ENCODE measurements at places on chromosomes 5 and 9. TPM values are rescaled to one million over a fixed set of nuclear protein-coding genes. Genes with fewer than 3 reads are reported as not detected.

GRCh38 chr5:54886866-54887265, 98.5 kb downstream of the ESM1 start:
- DNase-seq = no peak

SRA1 gene
- 19.7 TPM for total RNA-seq

DNA sequence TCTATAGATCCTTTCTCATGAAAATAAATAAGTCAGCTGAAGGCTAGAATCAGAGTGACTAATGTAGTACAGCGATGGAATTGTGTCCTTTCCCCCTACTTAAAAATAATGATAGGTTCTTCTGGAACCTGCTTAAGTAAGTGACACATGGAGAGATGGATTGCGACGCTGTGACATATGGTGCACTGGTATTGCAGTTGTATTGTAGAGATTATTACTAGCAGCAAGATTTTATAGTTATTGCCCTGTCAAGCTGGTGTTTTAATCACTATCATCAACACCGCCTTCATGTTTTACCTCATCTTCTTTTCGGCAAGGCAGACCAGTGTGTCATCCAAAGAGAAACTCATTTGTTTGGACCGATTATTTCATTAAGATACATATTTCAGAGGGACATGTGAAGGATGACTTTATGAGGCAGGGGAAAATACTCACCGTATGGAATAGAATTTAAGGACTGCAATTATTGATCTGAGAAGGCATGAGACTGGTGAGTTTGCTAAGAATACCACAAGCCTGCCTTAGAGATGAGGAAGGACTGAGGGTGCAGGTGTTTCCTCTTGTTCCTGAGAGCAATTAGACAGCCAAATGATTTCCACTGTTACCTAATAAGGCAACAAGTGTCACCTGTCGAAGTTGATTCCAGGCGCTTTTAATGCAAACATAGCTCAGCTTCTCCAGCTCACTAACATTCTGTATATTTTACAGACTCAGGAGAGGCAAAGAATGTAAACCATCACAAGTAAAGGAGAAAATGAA, 1855.5 kb downstream of the MAT2B start:
- DNase-seq = no peak

TLX3 gene
- not detected for total RNA-seq

DNA sequence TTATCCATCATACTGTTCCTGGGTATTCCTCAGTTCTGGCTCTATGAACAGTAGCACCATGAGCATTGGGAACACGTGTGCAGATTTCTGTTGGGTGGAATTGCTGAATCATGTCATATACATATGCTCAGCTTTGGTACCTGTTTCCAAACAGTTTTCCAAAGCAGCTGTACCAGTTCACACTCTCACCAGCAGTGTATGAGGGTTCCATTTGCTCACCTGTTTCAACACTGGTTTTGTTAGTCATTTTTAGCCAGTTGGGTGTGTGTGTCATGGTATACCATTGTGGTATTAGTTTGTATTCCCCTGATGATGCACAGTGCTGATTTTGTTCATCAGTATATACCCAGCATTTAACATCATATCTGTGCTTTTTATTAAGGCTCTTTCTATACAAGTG, 56.7 kb upstream of the ECM2 start:
- DNase-seq = no peak

DNA sequence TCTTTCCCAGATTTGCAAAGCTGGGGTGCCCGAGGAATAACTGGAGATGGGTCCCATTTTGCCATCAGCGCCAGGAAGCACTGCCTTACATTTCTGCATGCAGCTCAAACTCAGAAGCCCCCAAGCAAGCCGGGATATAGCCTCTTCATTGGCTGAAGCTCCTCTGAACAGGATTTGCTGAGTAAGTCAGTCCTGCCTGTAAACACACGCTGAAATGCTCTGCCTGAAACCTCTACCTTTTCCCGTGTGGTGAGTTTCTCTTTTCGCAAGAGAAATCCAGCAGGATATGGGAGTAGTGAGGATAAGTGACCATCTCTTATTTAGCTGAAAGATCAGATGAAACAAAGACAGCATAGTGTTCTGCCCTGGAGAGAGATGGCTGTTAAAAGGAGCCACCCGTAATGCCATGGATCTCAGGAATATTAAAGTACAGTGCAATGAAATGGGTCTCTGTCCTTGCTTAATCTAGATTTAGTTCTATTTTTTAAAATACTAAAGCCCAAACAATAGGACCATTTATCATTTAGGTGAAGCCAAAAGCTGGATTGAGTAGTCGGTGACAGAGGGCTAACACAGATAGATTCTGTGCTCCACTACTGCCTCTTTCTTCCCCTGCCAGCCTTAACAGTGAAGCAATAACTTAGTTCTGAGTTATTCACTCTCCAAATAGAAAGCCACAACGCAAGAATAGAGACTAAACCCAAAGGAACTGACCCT, 177.5 kb upstream of the PPP2R2B start:
- no peak for DNase-seq

DNA sequence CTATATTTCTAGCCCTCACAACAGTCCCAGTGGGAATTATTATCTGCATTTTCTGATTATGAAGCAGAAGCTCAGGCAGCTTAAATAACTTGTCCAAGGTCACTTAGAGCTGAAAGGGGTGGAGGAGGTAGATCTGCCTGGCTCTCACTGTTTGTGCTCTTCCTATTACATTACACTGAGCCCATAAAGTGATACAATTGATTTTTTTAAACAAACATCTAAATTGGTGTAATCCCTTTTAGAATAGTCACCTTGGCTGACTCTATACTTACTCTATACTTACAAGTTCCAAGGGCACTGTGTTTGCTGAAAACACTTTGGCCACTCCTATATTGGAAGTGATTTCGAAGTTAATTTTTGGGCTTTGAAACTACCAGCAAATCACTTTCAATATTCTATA, 144.7 kb downstream of the APBA1 start:
- DNase-seq = no peak

Data from endothelial cell of umbilical vein (primary cell).